ENCODE measurements at places on chromosomes 3 and 15. TPM values are rescaled to one million over a fixed set of nuclear protein-coding genes. Genes with fewer than 3 reads are reported as not detected.

The EPB42 gene
- not detected for polyA plus RNA-seq

The SEMA3B gene
- polyA plus RNA-seq: 0.28 TPM

The GATA2 gene
- polyA plus RNA-seq: not detected

The GHSR gene
- not detected for polyA plus RNA-seq

The ZNF662 gene
- 6.5 TPM for polyA plus RNA-seq

The PLCB2 gene
- not detected for polyA plus RNA-seq

The BMF gene
- polyA plus RNA-seq: not detected

The ISLR gene
- 3.0 TPM for polyA plus RNA-seq

The PPARG gene
- polyA plus RNA-seq: not detected

Data from Purkinje cell (primary cell).